ENCODE measurements at places on chromosomes 13 and 19. TPM values are rescaled to one million over a fixed set of nuclear protein-coding genes. Genes with fewer than 3 reads are reported as not detected.
A peak's percentile ranks its signal among the peaks of the same experiment; 100 is the strongest.

The PEX11G gene
- 0.74 TPM for total RNA-seq

The UBE2L5 gene
- not detected for total RNA-seq

The LYL1 gene
- not detected for total RNA-seq

The MAP4K1 gene
- total RNA-seq = 0.22 TPM

The GAPDHS gene
- not detected for total RNA-seq

The LRFN3 gene
- total RNA-seq = 4.6 TPM

The KLF2 gene
- 4.0 TPM for total RNA-seq

The AMER2 gene
- not detected for total RNA-seq

The ACER1 gene
- total RNA-seq = not detected

The TNFRSF19 gene
- total RNA-seq = 55.5 TPM

GRCh38 chr19:40365613-40366401 is 17.3 kb downstream of the PLD3 start:
- no peak for DNase-seq

- peak; percentile 87 for DNase-seq
Measured at GRCh38 chr19:46542428-46543230, 47.0 kb upstream of the PNMA8B start.

DNA sequence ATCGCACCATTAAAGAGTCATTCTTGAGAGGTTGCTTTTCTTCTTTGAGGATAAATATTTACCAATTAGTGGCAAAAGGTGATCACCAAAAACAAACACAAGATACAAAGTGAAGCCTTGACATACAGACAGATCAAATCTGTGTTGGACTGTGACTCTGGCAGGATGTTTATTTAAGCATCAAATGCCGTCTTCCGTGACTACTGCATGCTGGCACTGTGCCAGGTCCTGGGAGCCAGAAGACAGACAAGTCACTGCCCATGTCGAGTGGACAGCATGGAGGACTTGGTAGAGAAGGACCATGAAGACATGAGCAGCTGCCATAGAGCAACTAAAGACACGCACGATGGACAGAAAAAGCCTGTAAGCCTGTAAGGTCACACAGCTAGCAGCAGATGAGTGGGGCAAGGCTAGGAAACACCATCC is 92.8 kb upstream of the FARP1 start:
- DNase-seq = peak; percentile 65

GRCh38 chr19:38290631-38291147 is 13.4 kb upstream of the C19orf33 start:
- DNase-seq = peak; percentile 97

DNA sequence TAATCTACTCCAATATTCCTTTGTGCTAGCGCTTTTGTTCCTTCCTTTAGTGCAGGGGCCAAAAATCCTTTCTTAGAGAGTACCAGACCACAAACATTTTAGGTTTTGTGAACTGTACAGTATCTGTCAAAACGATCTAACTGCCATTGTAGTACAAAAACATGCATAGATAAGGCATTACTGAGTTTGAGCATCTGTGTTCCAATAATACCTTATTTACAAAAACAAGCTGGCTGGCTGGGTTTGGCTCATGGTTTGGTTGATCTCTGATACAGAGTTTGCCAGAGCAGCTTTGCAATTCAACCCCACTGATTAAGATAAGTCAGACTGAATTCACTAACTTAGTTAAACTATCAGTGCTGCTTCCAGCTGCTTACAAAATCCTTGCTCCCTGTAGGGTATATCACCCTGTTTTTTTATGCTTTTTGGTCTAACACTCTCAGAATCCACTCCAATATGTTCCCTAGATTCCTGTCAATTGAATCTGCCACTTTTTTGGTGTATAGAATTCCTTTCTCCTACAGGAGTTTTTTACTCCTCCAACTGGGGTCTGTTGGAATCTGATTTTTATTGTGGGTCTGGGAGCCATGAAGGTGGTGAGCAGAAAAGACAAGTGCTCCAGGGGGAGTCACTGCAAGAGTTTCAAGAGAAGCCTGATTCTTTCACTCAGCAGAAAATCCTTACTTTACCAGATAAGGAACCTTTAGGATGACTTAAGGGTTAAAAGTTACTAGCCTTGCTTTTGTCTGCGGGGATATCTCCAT is 1399.4 kb downstream of the EFNB2 start:
- DNase-seq = no peak

GRCh38 chr19:3358689-3359014 is 7.7 kb upstream of the NFIC start:
- DNase-seq = no peak

DNA sequence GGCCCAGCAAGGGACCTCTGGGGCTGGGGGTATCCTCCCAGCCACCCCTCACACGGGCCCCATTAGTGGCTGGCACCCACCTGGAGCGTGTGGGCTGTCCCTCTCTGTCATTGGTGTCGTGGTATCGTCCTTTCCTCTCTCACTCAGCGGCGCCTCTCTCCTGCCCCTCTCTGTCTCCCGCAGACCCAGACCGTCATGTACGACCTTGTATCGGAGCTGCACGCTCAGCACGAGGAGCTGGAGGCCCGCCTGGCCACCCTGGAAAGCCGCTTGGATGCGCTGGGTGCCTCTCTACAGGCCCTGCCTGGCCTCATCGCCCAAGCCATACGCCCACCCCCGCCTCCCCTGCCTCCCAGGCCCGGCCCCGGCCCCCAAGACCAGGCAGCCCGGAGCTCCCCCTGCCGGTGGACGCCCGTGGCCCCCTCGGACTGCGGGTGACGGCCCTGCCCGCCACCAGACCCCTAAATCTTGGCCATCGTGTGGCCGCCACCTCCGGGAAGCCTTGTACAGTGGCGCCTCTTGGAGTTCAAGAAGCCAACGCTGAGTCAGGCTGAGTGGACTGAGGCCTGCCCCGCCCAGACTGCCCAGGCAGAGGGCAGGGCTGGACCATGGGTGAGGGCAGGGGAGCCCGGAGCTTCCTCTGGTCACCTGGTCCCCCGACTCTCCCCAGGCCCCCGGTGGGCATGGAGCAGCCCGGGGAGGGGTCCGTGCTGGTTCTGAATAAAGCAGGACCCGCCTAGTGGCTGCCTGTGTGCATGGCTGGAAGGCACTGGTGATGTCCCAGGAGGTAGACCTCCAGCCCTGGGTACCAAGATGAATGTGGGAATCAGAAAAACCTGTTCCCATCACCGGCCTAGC is 9.8 kb upstream of the ARRDC2 start:
- DNase-seq = peak; percentile 64

DNA sequence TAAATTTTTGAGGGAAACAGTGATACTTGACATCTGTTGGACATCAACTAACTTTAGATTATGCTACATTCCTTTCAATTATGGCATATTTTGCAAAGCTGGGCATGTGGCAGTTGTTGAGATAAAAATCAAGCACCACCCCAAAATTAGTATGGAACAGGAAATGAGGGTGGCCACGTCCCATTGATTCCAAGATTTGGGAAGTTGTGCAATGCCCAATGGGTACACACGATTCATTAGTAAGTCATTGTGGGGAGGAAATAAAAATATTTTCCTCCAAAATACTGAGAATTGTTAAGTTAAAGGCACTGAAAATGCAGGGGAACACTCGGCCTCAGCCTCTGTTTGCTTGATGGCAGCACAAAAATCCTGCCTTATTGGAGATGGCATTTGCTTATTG is 7.6 kb downstream of the ERICH6B start:
- no peak for DNase-seq

- no peak for DNase-seq
Measured at GRCh38 chr13:26197298-26197697, 24.8 kb downstream of the RNF6 start.

- no peak for DNase-seq
Measured at GRCh38 chr19:1122021-1122971, 18.5 kb downstream of the GPX4 start.

GRCh38 chr13:104571161-104571892 is 1505.1 kb upstream of the SLC10A2 start:
- peak; percentile 92 for DNase-seq

DNA sequence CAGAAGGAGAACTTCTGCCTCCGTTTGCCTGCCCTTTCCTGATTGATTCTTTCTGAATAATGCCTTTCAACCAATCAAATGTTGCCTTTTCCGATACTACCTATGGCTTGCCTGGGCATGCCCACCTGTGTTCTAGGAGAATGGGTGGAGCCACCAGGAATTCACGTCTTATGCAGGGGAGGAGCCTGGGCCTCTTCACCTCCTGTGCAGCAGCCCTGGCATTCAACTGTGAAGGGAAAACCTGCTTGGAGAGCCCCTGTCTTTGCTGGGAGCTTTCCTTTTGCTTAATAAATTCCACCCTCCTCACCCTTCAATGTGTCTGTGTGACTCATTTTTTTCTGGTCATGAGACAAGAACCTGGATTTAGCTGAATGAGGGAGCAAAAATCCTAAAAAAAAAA is 730.7 kb downstream of the UQCRFS1 start:
- no peak for DNase-seq

- DNase-seq = no peak
Measured at GRCh38 chr13:24612726-24613125, 67.5 kb upstream of the ATP12A start.

DNA sequence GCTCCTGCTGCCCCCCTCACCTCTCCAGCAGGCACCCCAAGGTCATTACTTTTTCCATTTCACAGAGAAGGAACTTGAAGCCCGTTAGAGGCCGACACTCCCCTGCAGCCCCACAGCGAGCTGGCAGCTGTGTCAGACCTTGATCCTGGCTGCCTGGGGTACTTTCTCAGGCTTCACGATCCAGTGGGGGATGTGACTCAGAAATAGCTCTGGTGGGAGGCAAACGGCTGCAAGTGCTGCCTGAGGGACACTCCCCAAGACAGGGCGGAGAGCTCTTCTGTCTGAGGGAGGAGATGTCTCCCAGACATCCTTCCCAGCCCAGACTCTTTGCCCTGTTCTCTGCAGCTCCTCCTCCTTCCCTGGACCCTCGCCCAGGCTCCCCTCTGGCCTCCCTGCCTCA is 4.8 kb downstream of the TSKS start:
- peak; percentile 58 for DNase-seq

GRCh38 chr19:38696729-38697055 is 47.6 kb downstream of the CAPN12 start:
- no peak for DNase-seq

- DNase-seq = no peak
Measured at GRCh38 chr19:10995926-10996600, 35.2 kb downstream of the SMARCA4 start.

DNA sequence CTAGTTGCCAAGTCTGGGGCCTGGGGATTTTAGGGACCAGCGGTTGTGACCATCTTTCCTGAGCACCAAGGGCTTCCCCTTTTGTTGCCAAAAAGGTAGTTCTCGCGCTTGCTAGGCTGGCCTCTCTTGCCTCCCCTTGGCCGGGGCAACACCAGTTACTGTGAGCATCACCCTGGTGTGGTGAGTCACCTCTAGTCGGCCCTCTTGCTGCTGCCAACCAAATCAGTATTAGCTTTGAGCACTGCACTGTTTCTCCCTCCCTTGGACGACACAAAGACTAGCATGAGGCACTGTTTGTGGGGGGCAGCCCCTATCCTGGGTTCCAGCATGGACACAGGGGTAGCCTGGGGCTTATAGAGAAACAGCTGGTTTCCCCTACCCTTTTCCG is 6.9 kb downstream of the SYDE1 start:
- DNase-seq = peak; percentile 65

DNA sequence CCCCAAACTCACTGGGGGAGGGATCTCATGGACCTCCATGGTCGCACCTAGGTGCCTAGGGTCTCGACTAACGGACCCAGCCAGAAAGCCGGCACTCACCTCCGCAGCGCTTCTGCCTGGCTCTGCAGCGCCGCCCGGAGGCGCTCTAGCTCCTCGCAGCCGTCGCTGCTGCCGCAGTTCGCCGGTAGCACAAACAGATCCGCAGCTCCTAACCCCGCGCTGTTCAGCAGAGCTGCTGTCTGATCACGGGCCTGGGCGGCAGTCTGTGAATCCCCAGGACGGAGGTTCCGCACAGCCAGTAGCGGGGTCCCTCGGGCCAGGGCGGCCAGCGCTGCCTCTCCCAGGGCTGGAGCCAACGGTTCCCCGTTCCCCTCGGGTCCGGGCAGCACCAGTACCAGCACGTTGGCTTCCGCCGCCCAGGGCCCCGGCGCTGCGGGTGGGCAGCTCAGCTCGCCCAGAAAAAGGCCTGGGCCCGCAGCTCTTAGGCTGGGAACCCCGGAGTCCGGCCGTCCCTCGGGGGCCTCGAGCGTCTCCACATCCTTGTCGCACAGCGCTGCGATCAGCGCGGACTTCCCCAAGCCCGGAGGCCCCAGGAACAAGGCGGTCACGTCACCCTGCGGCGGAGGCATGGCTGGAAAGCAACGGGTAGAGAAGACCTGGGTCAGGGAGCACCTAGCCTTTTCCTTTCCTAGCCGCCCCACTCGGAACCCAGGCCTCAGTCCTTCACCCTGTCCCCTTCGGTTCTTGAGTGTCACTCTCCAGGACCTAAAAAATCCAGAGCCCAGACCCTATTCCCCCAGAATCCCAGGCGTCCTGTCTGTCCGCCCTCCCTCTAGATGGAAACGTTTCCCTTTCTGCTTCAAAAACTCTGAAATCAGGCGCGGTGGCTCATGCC is 977 bp downstream of the IRGQ start:
- DNase-seq = peak; percentile 68
